Stimulated activated CD4-positive, alpha-beta T cell treated with anti-CD3 and anti-CD28 coated beads, Interleukin-2, amount 100 ng/mL, for 48 hours (primary cell): ENCODE measurements at places on chromosomes 5 and 9.
A peak's percentile ranks its signal among the peaks of the same experiment; 100 is the strongest.

DNA sequence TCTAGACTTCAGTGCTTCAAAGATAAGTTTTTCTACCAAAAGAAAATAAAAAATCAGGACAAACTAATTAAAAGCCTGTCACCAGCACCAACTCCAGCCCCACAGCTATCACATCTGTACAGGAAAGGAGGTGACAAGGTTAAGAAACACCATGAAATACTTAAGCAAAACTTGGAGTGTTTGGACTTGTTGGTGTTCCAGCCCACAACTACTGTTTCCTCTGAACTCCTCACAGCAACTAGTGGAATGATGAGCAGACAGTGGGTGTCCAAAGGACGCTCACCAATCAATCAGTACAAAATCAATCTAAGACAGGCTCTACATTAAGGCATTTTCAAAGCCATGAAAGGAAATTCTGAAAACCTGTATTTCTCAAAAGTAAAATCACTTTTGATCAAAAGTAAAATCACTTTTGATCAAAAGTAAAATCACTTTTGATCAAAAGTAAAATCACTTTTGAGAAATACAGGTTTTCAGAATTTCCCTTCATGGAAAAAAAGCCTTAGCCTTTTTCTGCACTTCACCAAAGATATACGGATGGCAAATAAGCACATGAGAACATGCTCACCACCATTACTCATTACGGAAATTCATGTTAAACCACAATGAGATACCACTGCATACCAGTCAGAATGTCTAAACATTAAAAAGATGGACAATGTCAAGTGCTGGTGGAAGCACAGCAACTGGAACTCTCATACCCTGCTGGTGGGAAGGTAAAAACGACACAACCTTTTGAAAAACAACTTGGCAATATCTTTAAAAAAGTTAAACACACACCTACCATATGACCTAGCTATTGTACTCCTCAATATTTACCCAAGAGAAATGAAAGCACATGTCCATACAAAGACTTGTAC, 79.7 kb downstream of the MED27 start:
- no peak for DNase-seq

- DNase-seq: no peak
Observed at GRCh38 chr5:78801413-78801812, 152.8 kb upstream of the LHFPL2 start.

DNA sequence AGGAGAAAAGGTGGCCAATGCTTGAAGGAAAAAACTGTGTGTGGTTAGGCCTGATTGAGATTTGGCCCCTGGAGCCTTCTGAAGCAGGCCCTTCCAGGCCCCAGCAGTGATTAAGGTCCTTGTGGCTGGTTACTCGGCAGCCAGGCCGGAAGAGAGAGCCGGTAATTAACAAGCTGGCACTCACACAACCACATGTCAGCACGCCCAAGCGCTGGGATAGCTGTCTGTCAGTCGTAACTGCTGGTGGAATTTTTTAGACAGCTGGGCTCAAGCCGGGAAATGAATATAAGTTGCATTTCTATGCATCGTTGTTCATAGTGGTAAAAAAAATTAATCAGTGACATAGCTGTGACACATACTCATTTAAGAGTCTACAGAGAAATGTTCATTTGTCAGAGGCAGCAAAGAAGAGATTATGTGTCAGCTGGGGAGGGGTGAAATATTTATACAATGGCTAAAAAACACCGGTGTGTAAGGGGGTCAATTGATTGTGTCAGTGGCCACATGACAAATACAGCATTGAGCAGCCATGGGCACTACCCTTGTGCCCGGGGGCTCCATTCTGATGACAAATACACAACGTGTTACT, 13.7 kb upstream of the ARAP3 start:
- no peak for DNase-seq

- DNase-seq: no peak
Observed at GRCh38 chr5:127647361-127647958, 1.4 kb upstream of the CTXN3 start.

GRCh38 chr9:106283769-106284168, 579.2 kb upstream of the ZNF462 start:
- no peak for DNase-seq

- DNase-seq: no peak
Observed at GRCh38 chr5:3994628-3995027, 399.0 kb downstream of the IRX1 start.

DNA sequence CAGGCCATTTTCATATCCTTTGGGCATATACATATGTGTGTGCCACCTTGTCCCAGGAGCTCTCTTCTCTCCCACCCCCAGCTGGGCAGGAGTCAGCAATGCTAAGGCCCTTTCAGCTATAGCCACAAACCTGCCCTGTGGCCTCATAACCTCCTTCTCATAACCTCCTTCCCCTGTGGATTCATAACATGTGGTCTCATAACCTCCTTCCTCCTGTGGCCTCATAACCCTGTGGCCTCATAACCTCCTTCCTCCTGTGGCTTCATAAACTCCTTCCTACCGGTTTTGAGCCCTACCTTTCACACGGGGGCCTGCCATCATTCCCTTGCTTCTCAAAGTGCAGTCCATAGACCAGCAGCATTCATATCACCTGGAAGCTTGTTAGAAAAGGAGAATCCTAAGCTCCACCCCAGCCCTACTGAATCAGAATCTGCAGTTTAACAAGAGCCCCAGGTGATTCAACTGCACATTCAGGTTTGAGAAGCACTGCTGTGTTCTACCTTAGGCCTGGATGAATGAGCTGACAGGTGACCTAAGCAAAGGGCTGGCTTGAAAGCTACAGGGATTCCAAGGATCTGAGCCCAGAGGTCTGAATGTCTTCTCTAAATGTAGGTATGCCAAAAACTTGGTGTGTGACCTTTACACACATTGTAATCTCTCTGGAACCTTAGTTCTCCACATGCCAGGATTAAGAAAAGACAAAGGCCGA, 41.9 kb upstream of the PLPP6 start:
- no peak for DNase-seq

DNA sequence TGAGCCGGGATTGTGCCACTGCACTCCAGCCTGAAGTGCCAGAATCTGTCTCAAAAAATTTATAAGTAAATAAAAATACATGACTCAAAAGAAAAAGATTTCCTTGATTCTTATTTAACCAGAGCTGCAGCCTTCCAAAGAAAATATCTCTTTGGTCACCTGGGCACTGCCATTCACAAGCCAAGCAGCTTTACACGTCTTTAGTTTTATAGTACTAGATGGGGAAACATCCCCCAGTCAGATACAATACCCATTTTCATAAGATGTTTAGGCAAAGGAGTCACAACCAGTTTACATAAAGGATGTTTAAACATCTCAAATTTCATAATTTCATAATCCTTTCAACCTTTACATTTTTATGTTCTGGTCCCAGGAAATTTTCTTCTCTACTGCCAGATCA, 13.7 kb upstream of the OXCT1 start:
- DNase-seq: no peak

GRCh38 chr5:763998-764781, 20.3 kb downstream of the ZDHHC11B start:
- DNase-seq: no peak

GRCh38 chr5:69030358-69031062, 63.3 kb upstream of the SLC30A5 start:
- no peak for DNase-seq

DNA sequence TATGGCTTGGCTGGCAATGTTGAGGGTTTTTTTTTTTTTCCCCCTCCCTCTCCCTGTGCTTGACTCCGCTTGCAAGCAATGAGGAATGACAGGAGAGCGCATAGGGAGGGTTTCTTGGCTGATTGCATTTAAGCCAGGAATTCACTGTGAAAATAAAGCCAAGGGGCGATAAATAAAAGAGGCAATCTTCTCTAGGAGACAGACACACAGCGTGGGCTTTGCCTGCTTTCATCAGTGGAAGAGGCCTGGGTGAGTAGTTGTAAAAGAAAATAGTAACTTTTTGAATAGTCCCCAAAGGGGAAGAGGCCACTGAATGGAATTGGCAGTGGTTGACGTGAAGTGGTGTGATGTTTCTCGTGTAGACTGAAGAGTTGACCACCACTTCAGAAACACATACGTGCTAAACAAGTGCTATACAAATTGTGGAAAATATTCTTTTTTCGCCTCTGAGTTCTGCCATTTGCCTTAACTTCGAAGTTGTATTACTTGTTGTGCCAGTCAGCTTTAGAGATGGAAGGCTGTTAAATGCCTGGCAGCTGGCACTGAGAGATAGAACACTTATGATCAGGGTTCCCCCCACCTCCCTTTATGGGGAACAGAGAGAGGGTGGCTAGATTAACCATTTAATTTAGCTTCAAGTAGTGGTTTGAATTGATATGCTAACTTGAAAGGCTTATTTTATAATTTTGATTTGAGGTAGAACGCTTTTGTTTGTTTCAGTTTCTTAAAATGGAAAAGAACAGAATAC, 3.0 kb downstream of the ZSWIM6 start:
- no peak for DNase-seq

DNA sequence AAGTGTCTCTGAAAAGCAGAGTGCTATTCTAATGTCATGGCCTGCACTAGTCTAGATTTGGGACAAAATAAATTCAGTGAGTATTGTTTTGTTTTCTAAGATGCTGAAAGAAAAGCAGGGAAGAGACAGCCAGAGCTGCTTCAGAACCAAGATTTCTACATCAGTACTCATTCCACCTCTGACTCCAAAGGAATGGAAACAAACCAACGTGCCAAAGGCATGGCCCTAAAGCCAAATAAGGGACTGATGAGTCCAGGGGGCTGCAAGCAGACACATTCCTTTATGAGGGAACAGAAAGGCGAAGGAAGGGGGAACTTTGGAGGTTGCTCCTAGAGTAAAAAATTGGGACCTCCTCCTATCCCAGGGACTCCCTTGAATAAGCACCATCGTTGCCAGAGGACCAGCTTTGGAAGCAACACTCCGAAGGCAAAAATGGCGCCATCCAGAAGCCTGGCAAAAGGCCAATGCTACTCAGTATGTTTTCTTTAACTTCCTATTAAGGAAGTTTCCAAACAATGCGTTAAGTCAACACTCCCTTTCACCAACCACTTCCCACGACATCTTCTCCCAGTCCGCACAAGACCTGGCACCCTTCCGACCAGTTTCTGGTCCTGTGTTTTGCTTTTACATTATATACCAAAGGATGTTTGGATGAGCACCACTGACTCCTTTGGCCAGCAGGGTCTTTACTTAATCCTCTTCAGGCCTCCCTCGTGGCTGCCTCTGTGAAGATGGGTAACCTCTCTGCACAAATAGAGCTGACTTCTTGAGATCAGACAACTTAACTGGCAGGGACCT, 31.6 kb downstream of the ADAM19 start:
- no peak for DNase-seq

DNA sequence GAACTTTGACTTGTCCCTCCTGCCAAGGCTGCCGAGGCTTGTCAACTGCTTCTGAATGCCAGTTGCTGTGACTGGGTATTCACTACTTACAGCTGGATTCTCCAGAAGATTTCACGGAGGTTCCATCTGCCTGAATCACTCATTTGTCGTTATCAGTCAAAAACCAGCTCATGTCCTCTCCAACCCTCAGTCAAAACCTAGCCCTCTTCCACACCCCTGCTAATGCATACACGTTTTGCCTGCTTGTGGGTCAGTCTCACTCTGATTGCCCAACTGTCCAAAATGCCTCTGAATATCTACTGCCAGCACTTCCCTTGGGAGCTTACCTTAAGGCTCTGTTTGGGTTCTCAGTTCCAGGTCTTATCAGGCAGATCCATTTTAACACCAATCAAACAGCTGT, 238.6 kb upstream of the TMEM161B start:
- DNase-seq: no peak

DNA sequence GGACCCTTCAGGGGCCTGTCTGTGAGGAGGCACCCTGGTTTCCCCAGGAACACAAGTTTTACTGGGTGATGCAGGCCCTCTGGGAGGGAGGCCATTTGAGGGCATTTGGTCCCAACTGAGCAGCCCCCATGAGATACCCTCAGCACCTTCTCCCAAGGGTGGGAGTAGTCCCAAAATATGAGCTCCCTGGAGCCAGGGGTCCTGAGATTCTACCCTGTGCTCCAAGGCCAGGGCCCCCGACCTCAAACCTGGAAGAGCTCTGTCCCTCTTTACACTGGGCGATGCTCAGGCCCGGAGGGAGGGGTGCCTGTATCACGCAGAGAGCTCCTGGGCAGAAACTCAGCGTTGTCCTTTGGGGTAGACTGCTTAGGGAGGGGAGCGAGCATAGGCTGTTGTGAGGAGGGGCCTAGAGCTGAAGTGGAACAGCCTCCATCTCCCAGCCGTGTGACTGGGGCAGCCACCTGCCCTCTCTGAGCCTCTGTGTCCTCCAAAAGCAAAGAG, 64.0 kb upstream of the SYNPO start:
- no peak for DNase-seq

DNA sequence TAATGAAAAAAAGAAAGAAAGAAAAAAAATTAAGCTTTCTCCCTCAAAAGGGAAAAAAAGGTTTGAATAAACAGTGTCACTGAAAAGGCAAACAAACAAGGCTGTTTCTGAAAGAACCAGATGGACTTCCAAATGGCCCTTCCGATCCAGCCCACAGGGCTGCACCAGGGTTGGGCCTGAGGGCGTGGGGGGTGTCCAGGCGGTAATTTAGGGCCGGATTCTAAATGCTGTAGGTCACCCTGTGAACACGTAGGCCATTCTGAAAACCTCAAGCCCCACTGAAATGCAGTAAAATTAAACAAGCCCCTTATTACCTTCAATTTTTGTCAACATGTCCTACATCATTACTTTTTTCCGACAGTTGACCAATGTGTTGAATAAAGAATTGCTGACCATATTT, 132.1 kb downstream of the HSD17B3 start:
- DNase-seq: no peak

- no peak for DNase-seq
Observed at GRCh38 chr5:26763215-26763614, 275.2 kb downstream of the CDH9 start.

GRCh38 chr9:33104401-33104800, 27.9 kb upstream of the SMU1 start:
- no peak for DNase-seq

DNA sequence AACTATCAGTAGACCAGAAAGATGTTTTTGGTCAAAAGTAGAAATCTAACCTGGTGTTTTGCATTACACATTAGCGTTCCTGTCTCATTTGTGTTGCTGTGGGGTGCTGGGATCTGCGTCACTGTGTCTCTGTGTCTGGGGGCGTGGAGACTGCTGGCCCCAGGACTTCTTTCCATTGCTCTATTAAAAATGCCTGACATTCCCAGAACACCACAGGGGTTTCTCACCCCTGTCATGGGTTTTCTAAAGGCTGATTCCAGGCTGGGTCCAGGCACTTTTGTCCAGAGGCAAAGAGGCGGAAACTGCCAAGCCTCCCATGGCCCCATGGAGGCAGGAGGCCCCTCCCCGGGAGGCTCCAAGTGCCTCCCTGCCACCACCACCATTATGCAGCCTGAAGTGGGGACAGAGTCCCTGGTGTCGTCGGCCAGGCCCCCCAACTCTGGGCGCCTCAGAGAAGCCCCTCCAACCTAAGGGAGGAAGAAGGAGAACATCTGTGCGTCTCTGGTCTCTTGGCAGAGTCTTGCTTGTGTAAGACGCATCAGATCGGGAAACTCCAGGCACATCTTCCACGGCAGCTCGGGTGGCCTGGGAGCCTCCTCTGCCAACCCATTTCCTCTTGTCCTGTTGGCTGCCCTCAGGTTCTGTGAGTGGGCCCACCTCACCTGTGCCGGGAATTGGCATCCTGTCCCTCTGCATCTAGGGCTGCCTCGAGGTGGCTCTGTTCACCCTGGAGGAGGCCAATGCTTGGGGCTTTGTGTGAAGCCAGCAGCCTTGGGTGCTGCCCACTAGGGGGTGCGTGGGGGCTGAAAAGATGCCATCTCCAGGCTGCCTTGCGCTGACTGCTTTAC, 13.8 kb upstream of the PLEKHG4B start:
- DNase-seq: no peak

- peak; percentile 24 for DNase-seq
Observed at GRCh38 chr9:16154521-16155078, 601.8 kb downstream of the CCDC171 start.

- DNase-seq: no peak
Observed at GRCh38 chr5:129541648-129542251, 81.7 kb downstream of the ADAMTS19 start.

GRCh38 chr9:89097219-89097618, 81.4 kb downstream of the SHC3 start:
- no peak for DNase-seq
